ENCODE measurements at places on chromosomes 1 and 21.

- DNase-seq, result no peak
Measured at GRCh38 chr1:9877962-9878361, 32.1 kb downstream of the CTNNBIP1 start.

- DNase-seq, result no peak
Measured at GRCh38 chr1:109929588-109930251, 19.1 kb downstream of the CSF1 start.

- DNase-seq, result peak; percentile 84
Measured at GRCh38 chr1:36083635-36084496, at the start of gene TEKT2. TEKT2 (plus strand) TSS chr1:36084094; CDS start chr1:36084922, 828 bp downstream.

DNA sequence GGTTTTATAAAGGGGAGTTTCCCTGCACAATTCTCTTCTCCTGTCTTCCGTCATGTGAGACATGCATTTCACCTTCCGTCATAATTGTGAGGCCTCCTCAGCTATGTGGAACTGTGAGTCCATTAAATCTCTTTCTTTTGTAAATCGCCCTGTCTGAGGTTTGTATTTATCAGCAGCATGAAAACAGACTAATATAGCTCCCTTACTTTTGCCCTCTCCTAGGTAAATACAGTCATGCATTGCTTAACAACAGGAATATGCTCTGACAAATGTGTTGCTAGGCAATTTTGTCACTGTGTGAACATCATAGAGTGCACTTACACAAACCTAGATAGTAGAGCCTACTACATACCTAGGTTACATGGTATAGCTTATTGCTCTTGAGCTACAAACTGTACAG lies 616.8 kb downstream of the RWDD3 start:
- no peak for DNase-seq

DNA sequence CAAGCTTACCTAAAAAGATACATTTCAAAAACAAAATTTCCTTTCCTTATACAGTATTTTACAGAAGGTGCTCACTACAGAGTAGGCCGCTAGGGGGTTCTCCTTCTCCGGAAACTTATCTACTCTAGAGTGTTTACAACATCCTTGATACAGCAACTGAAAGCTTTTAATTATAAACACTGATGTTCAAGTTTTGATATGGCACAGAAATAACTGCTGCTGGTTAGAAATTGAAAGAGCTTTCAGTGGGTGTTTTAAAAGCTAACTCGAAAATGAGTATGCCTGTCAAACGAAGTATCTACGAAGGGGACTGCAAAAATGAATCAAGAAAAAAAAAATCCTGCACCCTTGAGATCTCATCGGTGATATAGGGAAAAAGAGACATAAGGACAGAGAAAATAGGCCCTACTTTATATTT lies 1.0 kb downstream of the YOD1 start:
- peak; percentile 67 for DNase-seq

GRCh38 chr1:9249534-9250410 lies 15.2 kb downstream of the H6PD start:
- peak; percentile 82 for DNase-seq

- DNase-seq, result no peak
Measured at GRCh38 chr1:53291574-53291973, 36.3 kb downstream of the LRP8 start.

GRCh38 chr1:202029171-202029665 lies 18.8 kb downstream of the ELF3 start:
- no peak for DNase-seq

DNA sequence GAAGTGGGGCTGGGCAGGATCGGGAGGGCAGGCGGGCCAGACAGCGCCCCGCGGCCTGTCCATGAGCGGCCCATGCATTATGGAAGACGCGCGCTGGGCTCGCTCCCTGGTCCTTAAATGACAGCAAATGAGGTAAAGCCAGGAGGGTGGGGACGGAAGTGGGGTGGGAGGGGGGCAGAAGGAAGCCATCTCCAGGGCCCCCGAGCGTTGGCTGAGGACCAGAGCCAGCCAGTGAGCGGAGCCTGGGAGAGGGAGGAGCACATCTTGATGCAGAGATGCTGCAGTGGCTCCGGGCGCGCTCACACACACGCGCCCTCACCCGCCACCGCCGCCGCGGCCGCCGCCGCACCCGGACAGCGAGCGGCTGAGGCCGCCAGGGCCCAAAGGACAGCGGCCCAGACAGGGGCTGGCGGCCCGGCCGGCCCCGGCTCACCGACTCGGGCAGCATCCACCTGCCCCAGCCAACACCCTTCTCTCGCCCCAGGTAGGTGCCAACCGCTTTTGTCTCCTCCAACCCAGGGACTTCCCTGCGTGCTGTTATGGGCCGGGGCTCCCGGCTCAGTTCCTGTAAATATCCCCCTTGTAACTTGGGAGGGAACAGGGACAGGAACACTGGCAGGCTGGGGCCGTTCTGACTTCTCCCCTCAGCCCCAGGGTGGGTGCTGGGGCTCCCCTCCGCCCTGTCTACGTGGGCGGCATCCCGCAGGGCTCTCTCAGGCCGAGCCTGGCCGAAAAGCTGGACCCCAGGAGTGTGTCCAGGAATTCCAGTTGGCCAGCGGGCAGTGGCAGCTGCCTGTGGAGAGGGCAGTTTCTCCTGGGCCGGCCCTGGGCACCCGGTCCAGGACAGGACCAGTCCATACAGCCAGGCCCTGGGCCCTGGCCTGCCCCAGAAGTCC lies at the start of gene CNTN2:
TSS of gene CNTN2 (plus strand) at position 302 of the 896 bp plus-strand sequence. CDS start 9,974 bp downstream, outside the sequence.
- no peak for DNase-seq

DNA sequence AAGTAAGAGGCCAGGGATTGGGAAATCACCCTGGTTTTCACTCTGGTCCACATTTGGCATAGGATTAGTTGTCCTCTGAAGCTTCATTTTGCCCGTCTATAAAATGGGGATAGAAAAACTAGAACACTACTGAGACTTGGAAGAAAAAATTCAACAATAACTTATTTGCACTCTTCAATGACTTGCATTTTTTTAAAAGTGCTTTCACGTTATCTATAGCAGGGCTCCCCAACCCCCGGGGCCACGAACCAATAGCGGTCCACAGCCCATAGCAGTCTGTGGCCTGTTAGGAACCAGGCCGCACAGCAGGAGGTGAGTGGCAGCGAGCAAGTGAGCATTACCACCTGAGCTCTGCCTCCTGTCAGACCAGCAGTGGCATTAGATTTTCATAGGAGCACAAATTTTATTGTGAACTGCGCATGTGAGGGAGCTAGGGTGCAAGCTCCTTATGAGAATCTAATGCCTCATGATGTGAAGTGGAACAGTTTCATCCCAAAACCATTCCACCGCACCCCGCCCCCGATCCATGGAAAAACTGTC lies 2.8 kb downstream of the KIAA1614 start:
- no peak for DNase-seq

GRCh38 chr1:97849345-97850340 lies 71.2 kb downstream of the DPYD start:
- DNase-seq, result no peak

- no peak for DNase-seq
Measured at GRCh38 chr1:36380143-36380619, 5.5 kb downstream of the STK40 start.

DNA sequence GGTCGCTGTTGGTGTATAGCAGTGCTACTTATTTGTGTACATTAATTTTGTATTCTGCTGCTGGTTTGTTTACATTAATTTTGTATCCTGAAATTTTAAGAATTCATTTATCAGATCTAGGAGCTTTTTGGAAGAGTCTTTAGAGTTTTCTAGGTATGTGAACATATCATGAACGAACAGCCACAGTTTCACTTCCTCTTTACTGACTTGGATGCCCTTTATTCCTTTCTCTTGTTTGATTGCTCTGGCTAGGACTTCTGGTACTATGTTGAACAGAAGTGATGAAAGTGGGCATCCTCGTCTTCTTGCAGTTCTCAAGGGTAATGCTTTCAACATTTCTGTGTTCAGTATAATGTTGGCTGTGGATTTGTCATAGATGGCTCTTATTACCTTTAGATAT lies 1757.9 kb downstream of the BRINP3 start:
- no peak for DNase-seq

- DNase-seq, result no peak
Measured at GRCh38 chr1:205843036-205843859, 6.7 kb downstream of the PM20D1 start.

DNA sequence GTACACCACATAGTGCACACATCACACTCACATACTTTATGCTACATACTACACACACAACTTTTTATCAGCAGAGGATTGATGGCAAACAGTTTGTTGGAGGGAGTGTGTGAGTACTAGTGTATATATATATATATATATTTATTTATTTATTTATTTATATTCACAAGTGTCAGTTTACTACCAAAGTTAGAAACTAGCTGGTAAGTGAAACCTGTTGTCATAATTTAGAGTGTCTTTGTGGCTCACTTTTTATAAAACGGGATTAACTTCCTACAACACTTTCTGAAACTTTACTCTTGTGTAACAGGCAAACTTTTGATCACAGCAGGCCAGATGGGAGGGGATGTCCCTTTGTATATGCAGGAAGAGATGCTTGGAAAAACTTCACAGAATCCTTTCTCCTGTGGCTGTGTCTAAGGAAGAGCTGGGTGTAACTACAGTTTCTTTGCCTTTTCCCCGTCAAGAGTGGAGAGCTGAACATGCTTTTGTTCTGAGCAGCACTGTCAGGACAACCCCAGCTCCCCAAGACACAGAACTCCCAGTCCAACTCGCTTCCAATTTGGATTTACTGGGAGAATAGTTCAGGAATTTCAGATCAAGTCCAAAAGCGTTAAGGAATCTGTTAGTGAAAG lies 1.9 kb upstream of the SAMD13 start:
- DNase-seq, result no peak

GRCh38 chr1:44553771-44554170 lies 120.5 kb downstream of the TMEM53 start:
- no peak for DNase-seq

DNA sequence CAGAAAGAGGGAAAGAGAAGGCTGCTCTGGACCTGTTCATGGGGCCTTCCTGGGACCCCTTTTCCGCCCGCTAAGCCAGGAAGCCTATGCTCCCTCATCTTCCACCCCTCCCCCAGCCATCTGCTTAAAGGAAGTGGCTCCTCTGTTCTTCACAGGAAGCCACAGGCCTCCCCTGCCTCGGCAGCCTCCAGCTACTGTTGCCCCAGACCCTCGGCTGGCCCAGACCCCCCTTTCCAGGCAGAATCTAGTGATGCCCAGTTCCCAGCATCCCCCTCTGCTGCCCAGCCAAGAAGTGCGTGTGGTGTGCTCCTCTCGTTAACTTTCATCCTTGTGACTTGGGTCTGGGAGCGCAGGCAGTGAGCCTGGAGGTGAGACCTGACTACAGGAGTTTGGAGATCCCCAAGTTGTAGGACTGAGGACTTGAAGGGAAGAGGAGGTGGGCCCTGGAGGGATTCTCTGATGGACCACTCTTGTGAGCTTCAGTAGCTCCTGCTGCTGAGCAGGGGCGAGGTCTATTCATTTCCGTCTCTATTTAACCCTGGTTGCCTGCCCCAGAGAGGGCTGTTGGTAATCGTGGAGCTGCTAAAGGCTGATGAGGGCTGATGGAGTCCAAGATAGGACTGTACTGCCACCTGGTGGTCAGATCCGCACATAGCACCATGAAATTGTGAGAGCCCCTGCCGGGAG lies 9.1 kb downstream of the IFI6 start:
- DNase-seq, result peak; percentile 77

DNA sequence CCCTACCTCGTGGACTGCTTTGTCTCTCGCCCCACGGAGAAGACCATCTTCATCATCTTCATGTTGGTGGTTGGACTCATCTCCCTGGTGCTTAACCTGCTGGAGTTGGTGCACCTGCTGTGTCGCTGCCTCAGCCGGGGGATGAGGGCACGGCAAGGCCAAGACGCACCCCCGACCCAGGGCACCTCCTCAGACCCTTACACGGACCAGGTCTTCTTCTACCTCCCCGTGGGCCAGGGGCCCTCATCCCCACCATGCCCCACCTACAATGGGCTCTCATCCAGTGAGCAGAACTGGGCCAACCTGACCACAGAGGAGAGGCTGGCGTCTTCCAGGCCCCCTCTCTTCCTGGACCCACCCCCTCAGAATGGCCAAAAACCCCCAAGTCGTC lies 2.0 kb downstream of the GJA4 start:
- DNase-seq, result no peak

DNA sequence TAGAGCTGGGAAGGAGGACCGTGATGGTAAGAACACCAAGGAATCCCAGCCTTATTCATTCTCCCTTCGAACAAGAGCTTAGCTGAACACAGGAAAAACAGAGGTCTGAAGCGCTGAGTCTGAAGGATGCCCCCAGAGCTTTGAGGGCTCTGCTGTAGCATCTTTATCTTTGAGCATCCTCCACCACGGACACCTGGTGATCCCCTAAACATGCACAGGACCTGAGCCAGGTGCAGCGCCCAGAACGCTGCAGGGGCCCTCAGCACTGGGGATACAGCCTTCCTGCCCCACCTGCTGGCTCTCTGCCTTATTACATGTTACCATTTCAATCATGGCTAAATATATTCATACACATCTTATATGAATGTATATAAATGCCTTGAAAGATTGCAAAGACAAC lies 7.7 kb upstream of the GPATCH4 start:
- DNase-seq, result peak; percentile 78

DNA sequence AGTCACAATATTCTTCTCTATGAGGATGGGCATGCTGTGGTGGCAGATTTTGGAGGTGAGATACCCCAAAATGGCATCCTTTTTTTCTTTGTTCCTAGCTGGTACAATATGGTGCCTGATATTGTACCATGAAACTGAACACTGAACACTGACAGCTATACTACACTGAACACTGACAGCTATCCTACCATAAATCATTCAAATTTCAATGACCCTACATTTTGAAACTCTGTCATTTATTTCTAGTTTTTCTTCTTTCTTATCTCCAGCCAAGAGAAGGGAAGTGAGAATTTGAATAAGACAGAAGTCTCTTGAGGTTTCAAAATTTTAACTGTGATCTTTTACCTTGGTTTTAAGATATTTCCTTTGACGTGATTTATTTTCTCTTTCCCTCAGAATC lies 76.3 kb downstream of the LRRC53 start:
- no peak for DNase-seq

DNA sequence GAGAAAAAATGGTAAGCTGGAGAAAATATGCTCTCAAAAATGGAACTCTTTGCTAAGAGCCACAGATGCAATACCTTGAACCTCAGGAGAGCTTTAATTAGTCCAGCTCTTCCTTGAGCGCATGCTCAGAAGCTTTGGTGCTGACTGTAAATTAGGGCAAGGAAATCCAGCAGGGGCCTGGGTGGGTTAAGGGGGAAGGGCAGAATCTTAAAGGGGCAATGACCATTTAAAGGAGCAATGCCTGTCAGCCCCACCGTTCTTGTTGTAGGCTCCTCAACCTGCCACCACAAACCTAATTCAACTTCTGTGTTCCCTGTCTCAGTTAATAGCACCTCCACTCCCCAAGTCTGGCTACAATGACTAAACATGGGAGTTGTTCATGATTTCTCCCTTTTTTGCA lies 6.8 kb upstream of the SLC22A15 start:
- peak; percentile 76 for DNase-seq

GRCh38 chr21:21146587-21147373 lies 148.6 kb downstream of the NCAM2 start:
- DNase-seq, result no peak

DNA sequence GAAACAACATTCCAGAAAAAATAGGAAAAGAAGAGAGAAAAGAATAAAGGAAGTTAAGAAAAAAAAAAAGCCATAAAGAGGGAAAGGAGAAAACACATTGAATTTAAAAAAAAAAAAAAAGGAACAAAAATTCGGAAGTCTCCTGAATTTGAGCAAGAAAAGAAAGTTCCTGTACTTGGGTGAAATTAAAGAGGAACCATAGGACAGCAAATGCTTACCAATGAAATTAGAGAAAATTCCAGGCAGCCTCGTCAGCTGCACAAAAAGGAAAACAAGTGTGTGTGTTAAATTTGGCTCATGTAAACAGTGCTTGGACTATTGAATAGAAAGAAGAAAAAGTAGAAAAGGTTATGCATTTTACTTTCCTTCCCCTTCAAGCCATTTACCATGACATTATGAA lies 4.9 kb downstream of the IL12RB2 start:
- no peak for DNase-seq
